ENCODE measurements at places on chromosomes 7 and 10. TPM values are rescaled to one million over a fixed set of nuclear protein-coding genes. Genes with fewer than 3 reads are reported as not detected.

The GRM3 gene
- 0.13 TPM for polyA plus RNA-seq

The AVL9 gene
- polyA plus RNA-seq = 27.1 TPM

The ACHE gene
- polyA plus RNA-seq = 55.7 TPM

The LGI1 gene
- polyA plus RNA-seq = 55.4 TPM

The COL17A1 gene
- 330 TPM for polyA plus RNA-seq

The SNX10 gene
- polyA plus RNA-seq = 6.9 TPM

The MRC1 gene
- 17.1 TPM for polyA plus RNA-seq

The SAMD9L gene
- 5.0 TPM for polyA plus RNA-seq

The TAS2R41 gene
- not detected for polyA plus RNA-seq

GRCh38 chr10:13502380-13502779 lies 26.4 kb downstream of the BEND7 start:
- DNase-seq = no peak

GRCh38 chr7:12643644-12644043 lies 43.8 kb upstream of the ARL4A start:
- DNase-seq = no peak

- no peak for DNase-seq
Observed at GRCh38 chr10:15096661-15097010, 519 bp upstream of the RPP38 start.

GRCh38 chr7:117659531-117660011 lies 179.7 kb downstream of the CFTR start:
- no peak for DNase-seq

GRCh38 chr7:42274053-42274452 lies 37.0 kb upstream of the GLI3 start:
- no peak for DNase-seq

DNA sequence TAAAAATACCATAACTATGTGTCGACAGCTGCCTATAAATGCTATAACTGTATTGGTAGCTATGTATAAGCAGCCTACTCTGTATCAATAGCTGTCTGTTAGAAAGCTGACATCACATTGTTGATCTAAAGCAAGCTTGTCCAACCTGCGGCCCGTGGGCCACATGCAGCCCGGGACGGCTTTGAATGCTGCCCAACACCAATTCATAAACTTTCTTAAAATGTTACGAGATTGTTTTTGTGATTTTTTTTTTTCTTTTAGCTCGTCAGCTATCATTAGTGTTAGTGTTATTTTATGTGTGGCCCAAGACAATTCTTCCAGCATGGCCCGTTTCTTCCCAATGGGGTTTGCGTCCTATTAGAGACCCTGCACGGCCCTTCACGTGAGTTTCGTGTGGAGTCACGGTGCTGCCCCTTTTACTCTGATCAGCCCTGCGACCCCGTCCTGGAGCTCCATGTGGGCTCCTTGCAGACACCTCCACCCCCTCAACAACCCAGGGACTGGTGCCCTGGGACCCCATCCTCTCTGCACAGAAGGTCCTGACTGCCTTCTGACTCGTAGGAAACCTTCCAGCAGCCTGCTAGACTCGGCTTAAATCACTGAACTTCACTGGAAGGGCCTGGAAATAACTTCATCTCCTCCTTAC lies 4.5 kb upstream of the PRKAR1B start:
- DNase-seq = no peak

DNA sequence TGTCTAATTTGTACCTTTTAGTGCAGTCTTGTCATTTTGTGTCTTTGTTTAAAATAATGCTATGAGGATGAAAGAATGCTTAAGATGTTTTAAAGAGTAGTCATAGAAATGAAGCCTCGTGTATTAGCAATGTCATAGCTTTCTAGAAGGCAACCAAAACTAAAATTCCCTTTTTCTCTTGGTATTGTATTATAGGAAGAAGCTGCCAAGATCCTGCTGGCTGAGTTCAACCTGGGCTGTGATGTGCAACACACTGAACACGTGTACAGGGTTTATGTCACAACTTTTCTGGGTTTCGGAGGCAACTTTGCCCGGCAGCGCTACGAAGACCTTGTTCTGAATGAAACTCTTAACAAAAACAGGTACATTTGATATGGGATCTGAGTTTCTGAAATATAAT lies 36.2 kb downstream of the COX15 start:
- DNase-seq = no peak

DNA sequence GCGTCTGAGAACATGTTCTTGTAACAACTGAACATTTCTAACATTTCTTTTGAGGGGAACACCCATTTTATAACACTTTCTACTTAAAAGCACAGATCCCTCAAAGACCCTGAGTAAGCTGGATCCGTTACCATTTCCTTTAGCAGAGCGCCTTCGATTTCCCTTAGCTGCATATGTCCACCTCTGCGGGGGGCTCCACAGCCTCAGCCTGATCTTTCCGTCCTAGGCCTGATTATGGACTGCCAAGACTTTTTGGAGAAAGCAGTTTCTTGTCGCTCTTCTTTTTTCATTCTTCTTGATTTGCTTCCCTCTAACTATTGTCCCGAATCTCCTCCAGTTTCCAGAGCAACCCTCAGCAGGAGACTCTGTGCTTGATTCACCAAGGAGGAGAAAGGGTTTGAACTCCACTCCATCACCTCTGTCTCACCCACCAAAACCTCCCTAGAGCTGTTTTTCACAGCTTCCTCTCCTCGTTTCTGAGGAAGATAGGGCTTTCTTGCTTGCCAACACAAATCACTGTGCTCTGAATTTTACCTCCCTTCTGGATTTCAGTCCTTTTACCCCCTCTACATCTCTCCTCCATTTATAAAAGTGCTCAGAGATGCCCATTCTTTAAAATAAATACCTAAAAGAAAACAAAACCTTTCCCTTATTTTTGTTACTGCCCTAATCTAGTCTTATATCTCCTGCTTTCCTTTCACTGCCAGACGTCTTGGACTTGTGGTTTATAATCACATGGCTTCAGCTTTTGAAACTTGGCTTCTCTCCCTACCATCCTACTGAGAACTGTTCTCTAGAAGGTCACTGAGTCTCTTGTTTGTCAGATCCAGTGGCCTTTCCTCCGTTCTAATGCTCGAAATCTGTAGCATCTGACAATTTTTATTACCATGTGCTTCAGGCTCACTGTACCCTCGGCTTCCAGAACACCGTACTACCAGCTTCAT lies 30.5 kb upstream of the ZRANB1 start:
- DNase-seq = no peak

- DNase-seq = no peak
Observed at GRCh38 chr10:103564776-103565520, 71.4 kb downstream of the NEURL1 start.

DNA sequence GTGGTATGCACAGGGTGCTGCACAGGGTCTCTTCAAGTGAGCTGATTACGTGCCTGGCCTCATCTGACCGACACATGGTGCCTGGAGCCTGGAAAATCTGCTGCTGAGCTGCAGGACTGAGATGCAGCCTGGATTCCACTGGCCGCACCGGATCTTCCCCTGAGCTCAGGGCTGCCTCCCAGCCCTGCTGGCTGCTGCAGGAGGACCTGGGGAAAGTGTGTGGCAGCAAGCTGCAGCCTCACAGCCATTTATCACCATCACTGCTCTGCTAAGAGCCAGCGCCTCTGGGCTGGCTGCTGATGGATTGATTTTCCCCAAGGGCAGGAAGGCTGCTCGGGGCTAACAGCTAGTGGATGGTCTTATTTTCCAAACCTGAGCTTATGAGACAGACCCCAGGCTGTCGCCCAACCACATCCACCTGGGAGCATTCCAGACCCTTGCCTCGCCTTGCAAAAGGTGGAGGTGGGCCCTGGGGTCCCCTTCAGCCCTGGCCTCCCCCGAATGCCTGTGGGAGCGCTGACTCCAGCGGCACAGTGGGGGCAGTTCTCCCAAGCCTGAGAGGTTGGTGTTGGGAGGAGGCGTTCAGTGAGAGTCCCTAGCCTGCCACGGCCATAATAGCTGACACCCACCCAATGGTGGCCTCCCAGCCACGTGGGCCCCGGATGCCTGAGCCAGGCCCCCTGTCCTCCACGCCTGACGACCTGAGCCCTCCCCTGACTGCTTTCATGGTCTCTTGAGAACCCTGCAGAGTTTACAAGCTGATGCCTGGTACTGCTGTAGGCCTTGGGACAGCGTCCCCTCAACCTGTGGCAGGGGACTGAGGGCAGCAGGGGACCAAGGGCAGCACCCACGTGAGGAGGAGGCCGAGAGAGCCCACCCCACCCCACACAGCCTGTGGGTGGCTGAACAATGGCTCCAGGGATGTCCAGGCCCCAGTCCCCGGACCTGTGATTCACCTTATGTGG lies 38.2 kb downstream of the STK32C start:
- DNase-seq = no peak

DNA sequence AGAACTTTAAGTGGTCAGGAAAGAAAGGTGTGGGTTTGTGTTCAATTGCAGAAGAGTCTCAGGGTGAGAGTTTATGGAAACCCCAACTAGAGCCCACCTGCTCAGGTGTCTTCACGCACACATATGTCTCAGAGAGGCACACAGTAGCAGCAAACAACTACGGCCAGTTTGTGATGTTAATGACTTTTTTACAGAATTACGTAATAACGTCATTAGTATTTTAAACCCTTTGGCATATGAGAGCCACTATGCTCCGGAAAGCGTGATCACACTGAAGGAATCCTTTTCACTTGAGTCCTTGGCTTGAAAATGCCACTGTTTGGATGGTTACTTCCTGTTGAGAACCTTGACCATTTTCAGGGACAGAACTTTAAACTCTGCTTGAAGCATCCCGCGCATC lies 204.0 kb downstream of the PTPRN2 start:
- DNase-seq = no peak

- no peak for DNase-seq
Observed at GRCh38 chr10:33365301-33365700, 30.8 kb upstream of the NRP1 start.

DNA sequence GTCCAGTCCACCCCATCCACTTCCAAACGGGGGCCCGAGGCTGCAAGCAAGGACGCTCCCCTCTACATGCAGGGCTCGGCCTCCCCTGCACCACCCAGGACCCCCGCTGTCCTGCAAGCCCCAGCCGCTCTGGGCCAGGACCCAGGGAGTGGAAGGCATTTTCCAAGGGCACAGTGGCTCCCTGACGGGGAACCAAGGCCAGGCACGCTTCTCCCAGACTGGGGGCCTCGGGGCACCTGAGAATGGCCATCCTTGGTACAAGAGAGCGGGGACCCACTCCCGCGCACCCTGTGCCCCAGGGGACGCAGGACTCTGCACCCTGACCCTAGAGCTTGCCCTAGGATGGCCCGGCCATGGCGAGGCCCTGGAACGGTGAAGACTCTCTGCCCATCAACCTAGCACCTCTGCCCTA lies 545 bp upstream of the AKR1E2 start:
- no peak for DNase-seq

GRCh38 chr10:133453516-133454203 lies at the start of gene SCART1:
TSS of gene SCART1 (plus strand) at chr10:133453945. CDS start at chr10:133453998, 53 bp downstream.
- no peak for DNase-seq

- no peak for DNase-seq
Observed at GRCh38 chr10:18252086-18252485, 111.9 kb downstream of the CACNB2 start.

DNA sequence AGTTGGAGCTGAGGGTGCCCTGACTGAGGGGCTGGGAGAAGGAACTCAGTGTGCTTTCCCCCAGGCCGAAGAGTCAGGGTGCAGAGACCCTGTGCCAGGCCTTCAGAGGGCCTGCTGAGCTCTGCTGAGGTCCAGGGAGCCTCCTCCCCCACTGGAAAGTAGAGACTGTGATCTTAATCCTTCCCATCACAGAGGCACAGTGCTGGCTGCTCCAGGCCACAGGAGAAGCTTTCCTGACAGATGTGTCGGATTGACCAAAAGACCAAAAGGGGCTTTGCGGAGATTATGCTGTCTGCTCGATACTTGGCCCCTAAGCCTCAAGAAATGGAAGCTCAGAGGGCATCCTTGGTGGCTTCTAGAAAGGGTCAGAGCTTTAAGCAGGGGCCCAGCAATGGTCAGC lies 32.9 kb upstream of the BTRC start:
- DNase-seq = no peak

DNA sequence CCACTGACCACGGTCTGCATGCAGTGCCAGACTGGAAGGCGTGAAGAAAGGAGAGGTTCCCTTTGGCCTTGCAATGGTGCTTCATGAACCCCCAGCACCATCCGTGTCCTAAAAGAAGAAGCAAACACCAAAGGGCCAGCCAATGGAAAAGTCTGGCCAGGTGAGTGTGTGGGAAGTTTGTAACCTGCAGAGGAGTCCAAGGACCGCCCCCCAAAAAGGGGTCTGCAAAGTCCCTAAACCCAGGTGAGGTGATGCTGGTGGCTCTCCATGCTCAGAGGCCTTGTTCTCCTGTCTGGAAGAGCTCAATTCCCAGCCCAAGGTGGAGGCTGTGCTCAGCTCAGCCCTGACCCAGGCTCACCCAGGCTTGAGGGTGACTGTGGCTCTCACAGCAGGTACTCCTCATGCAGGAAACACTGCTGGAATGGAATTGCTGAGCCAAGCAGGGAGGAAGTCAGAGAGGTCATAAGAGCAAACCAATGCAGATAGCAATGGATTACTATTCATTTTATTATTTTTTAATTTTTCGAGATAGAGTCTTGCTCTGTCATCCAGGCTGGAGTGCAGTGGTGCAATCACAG lies 52.4 kb upstream of the NANOS1 start:
- no peak for DNase-seq

DNA sequence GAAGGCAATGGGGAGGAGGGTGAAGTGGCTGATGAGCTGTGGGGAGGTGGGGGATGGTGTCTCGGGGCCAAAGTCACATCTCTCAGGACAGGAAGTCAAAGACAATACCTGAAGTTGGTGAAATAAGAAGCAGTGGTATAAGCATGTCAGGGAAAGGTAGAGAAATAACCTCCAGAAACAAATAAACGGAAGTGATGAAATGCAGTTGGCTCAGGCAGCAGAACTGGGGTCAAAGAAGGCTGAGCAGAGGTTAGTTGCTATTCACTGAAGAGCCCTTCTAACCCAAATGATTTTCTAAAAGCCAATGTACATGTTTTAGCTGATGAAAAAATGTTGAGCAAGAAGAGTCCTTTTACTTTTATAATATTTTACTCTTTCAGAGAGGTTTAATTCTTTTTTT lies 78.6 kb upstream of the ADRB1 start:
- no peak for DNase-seq

- DNase-seq = no peak
Observed at GRCh38 chr7:16559497-16560179, 33.0 kb downstream of the LRRC72 start.

Data from muscle of arm (tissue), 14 donors.